ENCODE measurements at places on chromosomes 7 and 10.

GRCh38 chr10:74096777-74097176 lies 53.9 kb downstream of the AP3M1 start:
- no peak for DNase-seq

DNA sequence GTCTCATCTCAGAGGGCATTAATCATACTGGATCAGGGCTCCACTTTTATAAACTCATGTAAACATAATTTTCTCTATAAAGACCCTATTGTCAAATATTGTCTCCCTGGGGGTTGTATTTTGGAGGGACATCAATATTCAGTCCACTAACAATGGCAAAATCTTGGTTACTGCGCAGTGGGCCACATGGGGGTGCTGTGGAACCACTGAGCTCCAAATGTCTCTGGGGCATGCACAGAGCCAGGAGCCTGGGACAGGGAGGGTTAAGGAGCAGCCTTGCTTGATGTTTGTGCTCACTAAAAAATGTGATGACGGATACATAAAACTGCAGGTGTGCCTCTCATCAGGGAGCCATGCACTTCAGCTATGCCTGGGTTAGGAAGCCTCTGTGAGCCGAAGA lies 62.1 kb upstream of the PRSS58 start:
- DNase-seq, result no peak

- DNase-seq, result no peak
Observed at GRCh38 chr10:59631882-59632807, 77.5 kb downstream of the SLC16A9 start.

GRCh38 chr7:5445981-5446594 lies 22.5 kb upstream of the TNRC18 start:
- no peak for DNase-seq

DNA sequence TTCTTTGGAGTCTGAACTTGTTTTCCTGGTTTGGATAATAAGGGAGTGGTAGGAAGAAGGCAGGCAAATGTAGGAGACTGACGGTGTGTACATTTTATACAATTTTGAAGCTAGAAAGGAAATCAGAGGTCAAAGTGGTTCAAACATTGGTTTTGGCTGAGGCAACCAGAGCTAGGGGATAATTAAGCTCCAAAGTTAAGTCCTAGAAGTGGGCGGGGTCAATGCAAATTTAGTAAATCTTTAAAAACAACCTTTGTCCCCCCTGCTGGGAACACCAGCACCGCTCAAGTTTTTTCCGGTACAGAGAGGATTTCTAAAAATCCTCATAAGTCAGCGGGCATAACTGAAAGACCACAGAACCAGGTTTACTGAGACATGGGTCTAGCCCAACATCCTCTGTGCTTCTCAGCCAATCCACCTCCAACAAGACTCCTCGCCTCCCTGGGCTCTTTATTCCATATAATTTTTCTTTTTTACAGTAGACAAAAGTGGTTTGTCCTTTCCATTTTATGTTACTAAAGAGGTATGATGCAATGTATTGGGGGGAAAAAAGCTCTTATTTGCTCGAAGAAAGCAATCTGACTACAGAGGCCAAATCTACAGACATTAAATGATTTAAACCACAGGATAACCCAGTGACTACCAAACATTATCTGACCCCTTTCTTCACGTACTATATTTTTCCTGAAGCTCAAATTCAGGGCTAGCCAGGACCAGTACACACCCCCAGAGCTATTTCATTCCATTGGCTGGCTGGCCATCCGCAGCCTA lies 1.6 kb downstream of the GLUD1 start:
- DNase-seq, result no peak

DNA sequence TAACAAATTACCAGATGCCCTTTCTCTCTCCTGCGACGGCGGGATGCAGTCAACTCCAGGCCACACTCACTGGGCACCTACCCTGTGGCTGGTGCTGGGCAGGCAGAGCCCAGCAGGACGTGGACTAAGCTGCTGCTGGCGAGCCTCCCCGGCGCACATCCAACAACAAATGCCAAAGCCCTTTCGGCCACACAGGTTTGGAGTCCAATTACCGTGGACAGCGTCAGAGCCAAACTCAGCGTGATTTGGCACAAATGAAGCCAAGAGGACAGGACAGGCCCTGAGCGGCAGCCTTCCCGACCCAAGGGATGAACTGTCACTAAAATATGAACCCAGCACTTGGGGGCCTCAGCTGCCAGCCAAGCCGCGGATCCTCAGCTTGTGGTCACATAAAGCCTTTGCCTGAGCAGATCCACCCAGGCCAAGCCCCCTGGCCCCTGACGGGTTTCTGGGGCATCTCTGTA lies 28.4 kb downstream of the DAGLB start:
- DNase-seq, result no peak

DNA sequence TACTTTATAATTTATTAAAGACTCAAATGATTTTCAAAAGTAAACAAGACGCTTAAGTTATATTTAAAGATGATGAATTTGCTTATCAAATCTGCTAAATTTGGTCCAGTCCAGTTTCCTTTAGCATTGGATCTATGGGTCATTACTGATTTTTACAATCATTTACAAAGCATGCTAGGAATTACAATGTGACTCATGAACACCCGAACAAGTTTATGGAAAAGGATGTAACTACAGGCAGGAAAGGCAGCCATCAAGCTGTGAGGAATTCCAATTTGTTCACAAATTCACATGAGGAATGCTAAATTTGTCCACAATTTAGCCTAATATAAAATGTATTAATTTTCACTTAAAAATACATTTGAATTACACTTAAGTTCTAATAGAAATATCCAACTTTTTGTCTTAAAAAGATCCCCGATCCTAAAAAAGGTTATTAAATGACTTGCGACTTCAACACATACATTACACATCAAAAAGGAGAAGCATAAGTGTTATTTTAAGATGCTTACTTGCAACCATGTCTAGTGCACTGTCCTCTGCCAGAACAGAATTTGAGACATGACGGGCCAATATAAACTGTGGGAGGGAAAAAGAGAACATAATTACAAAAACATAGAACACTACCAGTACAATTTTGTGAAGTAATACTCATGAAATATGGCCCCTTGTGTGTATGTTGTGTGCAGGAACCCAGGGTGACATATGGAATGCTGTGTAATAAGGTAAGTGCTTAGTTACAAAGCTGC lies 194.2 kb upstream of the SLC26A5 start:
- peak; percentile 13 for DNase-seq

DNA sequence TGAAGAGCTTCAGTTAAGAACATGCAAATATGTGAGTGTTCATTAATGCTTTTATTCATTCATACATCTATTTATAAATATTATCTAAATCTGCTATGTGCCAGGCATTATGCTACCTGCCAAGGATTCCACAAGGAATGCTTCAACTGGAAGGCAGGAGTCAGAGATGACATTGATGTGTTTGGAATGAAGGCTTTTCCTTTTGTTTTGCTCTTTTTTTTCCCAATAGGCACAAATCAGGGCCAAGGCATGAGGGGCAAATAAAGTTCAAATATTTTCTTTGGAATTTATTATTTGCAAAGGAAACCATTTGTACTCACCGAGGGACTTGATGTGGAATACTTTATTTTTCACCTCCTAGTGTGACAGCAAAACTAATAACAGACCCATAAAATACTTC lies 530.3 kb downstream of the ARL4A start:
- DNase-seq, result no peak

GRCh38 chr10:35690534-35690933 lies 48.4 kb upstream of the FZD8 start:
- DNase-seq, result no peak

DNA sequence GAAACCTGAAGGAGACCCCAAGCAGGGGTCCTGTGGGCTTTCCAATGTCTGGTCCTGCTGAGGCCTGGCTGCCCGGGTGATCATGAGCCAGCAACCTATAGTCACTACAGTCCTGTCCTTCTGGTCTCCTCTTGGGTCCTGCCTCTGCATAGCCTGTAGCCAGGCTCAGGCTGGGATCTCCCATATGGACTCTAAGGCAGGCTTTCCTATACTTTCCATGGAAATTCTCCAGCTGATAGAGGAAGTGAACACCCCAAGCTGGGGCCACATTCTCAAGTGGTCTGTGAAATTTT lies 26.4 kb downstream of the ANXA8 start:
- DNase-seq, result no peak

DNA sequence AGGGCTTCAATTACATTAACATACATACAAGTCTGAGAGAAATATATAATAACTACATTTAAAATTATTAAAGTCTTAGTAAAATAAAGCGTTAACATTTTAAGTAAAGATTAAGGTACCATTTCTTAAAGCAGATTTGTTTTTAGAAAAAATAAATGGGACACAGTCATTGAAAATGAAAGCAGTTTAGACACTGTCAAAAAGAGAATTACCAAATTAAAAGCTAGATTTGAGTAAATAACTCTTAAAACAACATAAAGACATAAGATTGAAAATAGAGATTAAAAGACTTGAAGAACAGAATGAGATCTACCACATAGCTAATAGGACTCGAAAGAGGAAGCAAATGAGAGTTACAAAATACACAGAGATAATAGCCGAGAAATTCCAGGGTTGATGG lies 562.2 kb upstream of the FOXK1 start:
- DNase-seq, result no peak

DNA sequence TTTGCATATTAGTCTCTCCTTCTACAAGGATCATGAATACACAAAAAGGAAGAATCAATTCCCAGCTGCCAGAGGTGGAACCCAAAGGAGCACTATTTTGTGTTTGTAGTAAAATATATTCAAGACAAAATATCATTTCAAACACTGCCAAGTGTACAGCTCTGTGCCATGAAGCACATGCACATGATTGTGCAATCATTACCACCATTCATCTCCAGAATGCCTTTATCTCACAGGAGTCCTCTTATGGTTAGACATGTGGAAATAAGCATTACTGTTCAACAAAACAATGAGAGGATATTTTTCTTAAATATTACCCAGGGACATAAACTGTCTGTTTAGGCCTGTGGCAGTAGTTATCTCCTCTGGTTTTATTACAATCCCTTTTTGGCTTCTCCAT lies 151.4 kb upstream of the PPP1R3A start:
- no peak for DNase-seq

DNA sequence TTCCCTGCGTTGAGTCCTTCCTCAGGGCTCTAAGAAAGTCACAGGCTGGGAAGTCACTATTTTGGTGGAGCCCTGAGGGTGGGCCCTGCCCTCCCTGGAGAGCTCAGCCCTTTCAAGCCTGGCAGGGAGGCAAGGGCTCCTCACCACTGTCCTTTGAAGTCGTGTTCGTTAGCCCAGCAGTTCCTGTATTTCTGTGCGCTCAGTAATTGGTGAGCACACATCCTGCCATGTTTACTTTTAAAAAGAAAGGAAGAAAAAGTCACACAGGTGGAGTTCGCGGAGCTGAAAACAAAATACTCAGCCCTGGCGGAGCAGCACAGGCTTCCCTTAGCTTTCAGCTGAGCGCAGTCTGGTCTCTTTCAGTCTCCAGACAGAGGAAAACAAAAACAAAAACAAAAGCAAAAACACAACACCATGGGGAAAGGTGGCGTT lies 37.1 kb downstream of the PRKCQ start:
- DNase-seq, result no peak

DNA sequence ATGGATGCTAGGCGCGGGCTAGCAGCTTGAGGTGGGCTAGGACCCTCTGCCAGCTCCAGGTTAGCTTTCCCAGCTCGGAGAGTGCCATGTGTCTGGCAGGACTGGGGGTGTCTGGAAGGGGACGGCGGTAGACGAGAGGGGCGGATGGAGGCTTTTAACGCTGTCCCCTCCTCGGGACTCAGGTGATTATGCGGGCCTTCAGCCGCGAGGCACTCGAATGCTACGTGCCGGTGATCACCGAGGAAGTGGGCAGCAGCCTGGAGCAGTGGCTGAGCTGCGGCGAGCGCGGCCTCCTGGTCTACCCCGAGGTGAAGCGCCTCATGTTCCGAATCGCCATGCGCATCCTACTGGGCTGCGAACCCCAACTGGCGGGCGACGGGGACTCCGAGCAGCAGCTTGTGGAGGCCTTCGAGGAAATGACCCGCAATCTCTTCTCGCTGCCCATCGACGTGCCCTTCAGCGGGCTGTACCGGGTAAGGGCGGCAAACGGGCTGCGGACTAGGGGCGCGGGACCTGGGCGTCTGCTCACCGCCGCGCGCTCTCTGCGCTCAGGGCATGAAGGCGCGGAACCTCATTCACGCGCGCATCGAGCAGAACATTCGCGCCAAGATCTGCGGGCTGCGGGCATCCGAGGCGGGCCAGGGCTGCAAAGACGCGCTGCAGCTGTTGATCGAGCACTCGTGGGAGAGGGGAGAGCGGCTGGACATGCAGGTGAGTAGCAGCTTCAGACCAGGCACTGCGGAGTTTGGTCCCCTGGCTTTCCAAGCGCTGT lies 1.1 kb downstream of the CYP26A1 start:
- DNase-seq, result no peak

DNA sequence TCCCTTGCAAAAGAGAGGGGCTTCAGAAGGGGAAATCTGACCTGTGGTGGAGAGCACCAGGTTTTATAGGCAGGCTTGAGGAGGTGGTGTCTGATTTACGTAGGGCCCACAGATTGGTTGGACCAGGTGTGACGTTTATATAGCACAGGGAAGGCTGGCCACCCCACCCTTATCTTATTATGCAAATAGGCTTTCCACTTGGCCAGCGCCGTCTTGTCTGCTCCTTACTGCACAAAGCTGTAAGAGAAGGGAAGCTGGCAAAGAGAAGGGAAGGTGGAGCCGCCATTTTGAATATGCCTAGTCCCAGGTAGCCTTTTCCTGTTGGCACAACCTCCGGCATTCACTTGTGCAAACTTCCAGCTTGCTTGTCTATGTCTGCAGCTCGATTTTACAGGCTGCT lies 221.4 kb downstream of the GATA3 start:
- no peak for DNase-seq

GRCh38 chr10:75427951-75428350 lies 3.5 kb upstream of the LRMDA start:
- DNase-seq, result no peak

GRCh38 chr7:26199301-26200037 lies 1.1 kb downstream of the HNRNPA2B1 start:
- DNase-seq, result no peak

GRCh38 chr7:1755783-1756625 lies 85.9 kb downstream of the ELFN1 start:
- no peak for DNase-seq

GRCh38 chr10:98855403-98856189 lies 380.1 kb downstream of the HPSE2 start:
- no peak for DNase-seq

DNA sequence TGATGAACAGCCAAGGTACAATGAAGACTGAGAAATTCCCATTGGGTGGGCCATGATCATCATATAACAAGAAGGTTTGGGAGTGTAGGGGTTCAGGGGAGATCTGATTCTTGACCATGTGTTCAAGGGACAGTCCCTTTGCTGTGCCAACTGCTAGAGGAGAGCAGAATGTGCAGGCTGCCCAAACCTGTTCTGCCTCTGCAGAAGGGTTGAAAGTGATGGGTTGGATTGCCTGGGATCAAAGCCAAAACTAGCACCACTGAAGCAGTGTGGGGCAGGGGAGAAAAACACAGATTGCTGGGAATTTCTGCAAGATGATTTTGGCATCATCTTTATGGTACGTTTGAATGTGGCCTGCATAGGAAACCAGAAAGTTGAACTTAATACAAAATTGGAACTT lies 303.9 kb downstream of the OTUD1 start:
- no peak for DNase-seq

GRCh38 chr10:88082391-88082790 lies 219.0 kb downstream of the PTEN start:
- DNase-seq, result no peak
